Ascending aorta (tissue), 2 donors: ENCODE measurements at places on chromosomes 7 and 10.

GRCh38 chr7:12770227-12770975 lies 83.0 kb downstream of the ARL4A start:
- H3K27ac ChIP-seq, result no peak overlapping the region
- H3K4me3 ChIP-seq, result no peak overlapping the region
- H3K36me3 ChIP-seq, result no peaks in the 10 kb centered on the region
- H3K4me1 ChIP-seq, result no peaks in the 10 kb centered on the region

- no peak for DNase-seq
- H3K27ac ChIP-seq, result no peak overlapping the region
Measured at GRCh38 chr10:132366006-132366405, 31.0 kb upstream of the PWWP2B start.

- H3K27ac ChIP-seq, result no peak overlapping the region
- H3K4me1 ChIP-seq, result peaks cover 2% of the 10 kb centered on the region
- no peaks in the 10 kb centered on the region for H3K27me3 ChIP-seq
- no peak for DNase-seq
- no peak overlapping the region for H3K4me3 ChIP-seq
- H3K36me3 ChIP-seq, result no peaks in the 10 kb centered on the region
Measured at GRCh38 chr7:101990811-101991418, 173.5 kb downstream of the CUX1 start.

DNA sequence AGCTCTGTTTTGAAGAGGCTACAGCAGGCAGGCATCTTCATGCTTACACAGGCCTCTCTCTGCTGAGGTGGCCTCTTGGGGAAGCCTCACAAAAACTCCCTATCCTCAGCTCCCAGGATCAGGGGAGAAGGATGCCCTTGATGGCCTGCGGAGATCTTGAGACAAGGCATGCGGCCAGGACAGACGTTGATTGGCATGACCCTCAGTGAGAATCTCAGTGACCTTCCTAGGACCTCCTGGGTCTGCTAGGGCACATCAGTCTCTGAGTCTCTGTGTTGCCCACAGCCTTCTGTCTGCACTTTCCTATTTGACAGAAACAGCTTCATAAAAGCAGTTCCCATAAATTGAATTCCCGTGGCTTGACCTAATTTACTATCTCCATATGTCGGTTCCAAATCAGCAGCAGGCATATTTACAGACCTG lies 1005.8 kb upstream of the C7orf33 start:
- H3K36me3 ChIP-seq, result no peaks in the 10 kb centered on the region

GRCh38 chr7:72038022-72038732 lies 374.0 kb downstream of the CALN1 start:
- no peak overlapping the region for H3K27ac ChIP-seq
- H3K4me3 ChIP-seq, result no peak overlapping the region
- DNase-seq, result no peak
- H3K27me3 ChIP-seq, result no peaks in the 10 kb centered on the region
- no peaks in the 10 kb centered on the region for H3K4me1 ChIP-seq
- H3K36me3 ChIP-seq, result no peaks in the 10 kb centered on the region

GRCh38 chr7:81114633-81115032 lies 195.8 kb upstream of the SEMA3C start:
- H3K27me3 ChIP-seq, result no peaks in the 10 kb centered on the region
- H3K4me1 ChIP-seq, result no peaks in the 10 kb centered on the region
- H3K4me3 ChIP-seq, result no peak overlapping the region
- no peak overlapping the region for H3K27ac ChIP-seq
- no peaks in the 10 kb centered on the region for H3K36me3 ChIP-seq

- no peaks in the 10 kb centered on the region for H3K27me3 ChIP-seq
- H3K27ac ChIP-seq, result no peak overlapping the region
- no peaks in the 10 kb centered on the region for H3K36me3 ChIP-seq
- DNase-seq, result no peak
Measured at GRCh38 chr7:71325151-71325550, 193.2 kb downstream of the GALNT17 start.

DNA sequence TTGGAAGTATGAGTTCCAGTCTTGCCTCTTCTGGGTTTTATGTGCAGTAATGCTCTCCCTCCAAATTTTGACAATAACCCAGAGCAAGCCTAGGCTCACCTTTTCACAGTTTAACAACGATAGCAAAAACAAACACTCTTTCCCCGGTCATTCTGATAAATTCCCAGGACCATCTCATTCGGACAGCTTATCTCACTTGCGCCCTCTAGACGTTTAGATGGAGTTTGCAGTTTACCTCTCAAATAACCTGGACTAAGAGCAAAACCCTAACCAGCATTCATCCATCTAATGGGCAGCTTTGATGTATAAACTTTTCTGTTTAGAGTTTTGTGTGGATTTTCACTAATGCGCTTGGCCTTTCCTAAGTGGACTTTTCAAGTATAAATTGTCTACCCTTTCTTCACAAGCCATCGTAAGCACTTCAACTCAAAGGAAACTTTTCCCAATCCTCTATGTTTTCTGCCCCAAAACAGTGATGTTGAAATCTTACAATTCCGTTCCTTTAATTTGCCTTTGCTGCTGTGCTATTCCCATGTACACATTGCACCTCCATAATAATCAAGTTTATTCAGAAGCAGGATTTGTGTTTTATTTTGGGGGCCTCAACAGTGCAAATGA lies 114.9 kb downstream of the HDAC9 start:
- H3K27me3 ChIP-seq, result no peaks in the 10 kb centered on the region
- peaks cover 21% of the 10 kb centered on the region for H3K36me3 ChIP-seq
- no peak overlapping the region for H3K4me3 ChIP-seq
- no peak for DNase-seq

GRCh38 chr7:149867762-149868622 lies 5.8 kb upstream of the ATP6V0E2 start:
- no peak overlapping the region for H3K4me3 ChIP-seq
- H3K27ac ChIP-seq, result no peak overlapping the region
- DNase-seq, result no peak
- H3K4me1 ChIP-seq, result peaks cover 2% of the 10 kb centered on the region

- no peaks in the 10 kb centered on the region for H3K27me3 ChIP-seq
- no peak for DNase-seq
- no peaks in the 10 kb centered on the region for H3K36me3 ChIP-seq
- no peaks in the 10 kb centered on the region for H3K4me1 ChIP-seq
- H3K27ac ChIP-seq, result no peak overlapping the region
- H3K4me3 ChIP-seq, result no peak overlapping the region
Measured at GRCh38 chr7:47000561-47000960, 581.4 kb downstream of the TNS3 start.

DNA sequence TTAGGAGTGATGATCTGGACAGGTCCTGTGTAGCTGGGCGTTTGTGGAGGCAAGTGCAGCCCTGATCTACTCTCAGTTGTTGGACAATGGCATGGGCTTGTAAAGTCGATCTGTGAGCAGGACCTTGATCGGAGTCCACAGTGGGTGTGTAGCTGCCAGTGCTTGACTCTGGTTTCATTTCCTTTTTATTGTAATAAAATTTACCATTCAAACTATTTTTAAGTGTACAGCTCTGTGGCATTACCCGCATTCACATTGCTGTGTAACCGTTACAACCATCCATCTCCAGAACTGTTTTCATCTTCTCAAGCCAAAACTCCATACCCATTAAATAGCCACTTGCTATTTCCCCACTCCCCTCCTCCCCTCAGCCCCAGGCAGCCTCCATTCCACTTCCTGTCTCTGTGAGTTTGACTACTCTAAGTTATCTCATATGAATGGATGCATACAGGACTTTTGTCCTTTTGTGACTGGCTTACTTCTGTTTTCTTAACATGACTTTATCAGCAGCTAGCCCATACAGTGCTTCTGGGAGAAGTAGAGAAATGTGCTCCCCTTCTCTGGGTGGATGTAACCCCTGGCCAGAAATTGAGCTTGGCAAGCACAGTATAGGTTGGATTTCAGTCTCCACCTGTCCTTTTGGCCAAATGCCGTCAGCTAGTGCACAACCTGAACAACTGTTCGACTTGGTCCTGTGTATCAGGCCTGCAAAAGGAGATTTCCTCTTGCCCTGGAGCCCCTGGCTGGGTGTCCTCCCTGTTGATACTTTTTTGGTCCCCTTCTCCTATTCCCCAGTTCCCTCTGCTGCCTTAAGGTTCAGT lies 180.0 kb downstream of the LRMDA start:
- peak overlapping the region; percentile 43 for H3K27ac ChIP-seq
- no peaks in the 10 kb centered on the region for H3K27me3 ChIP-seq
- DNase-seq, result no peak
- no peaks in the 10 kb centered on the region for H3K36me3 ChIP-seq

- H3K27ac ChIP-seq, result no peak overlapping the region
- H3K36me3 ChIP-seq, result no peaks in the 10 kb centered on the region
- peak; percentile 57 for DNase-seq
Measured at GRCh38 chr10:71092812-71093401, 119.5 kb upstream of the UNC5B start.

DNA sequence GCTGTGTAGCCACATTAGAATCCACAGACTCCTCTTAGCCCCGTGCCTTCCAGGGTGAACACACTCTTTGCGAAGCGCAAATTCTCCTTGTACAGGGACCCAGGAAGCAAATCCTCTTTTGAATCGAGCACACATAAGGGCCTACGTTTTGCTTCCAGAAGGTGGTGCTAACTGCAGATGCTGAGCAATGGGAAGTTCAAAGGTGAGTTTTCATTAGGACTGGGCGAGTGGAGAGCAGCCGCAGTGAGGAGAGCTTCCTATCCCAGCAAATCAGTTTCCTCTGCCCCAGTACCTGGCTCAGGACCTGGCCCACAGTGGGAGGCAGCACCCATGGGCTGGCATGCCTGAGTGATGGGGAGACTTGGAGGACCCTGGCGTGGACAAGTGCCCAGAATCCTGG lies 23.5 kb upstream of the GPR26 start:
- H3K36me3 ChIP-seq, result no peaks in the 10 kb centered on the region
- H3K4me3 ChIP-seq, result no peak overlapping the region
- no peak for DNase-seq
- H3K4me1 ChIP-seq, result no peaks in the 10 kb centered on the region
- no peak overlapping the region for H3K27ac ChIP-seq
- H3K27me3 ChIP-seq, result no peaks in the 10 kb centered on the region

GRCh38 chr10:34505338-34505737 lies 309.8 kb downstream of the PARD3 start:
- no peak overlapping the region for H3K4me3 ChIP-seq
- DNase-seq, result no peak
- H3K4me1 ChIP-seq, result no peaks in the 10 kb centered on the region
- no peaks in the 10 kb centered on the region for H3K36me3 ChIP-seq
- no peak overlapping the region for H3K27ac ChIP-seq

DNA sequence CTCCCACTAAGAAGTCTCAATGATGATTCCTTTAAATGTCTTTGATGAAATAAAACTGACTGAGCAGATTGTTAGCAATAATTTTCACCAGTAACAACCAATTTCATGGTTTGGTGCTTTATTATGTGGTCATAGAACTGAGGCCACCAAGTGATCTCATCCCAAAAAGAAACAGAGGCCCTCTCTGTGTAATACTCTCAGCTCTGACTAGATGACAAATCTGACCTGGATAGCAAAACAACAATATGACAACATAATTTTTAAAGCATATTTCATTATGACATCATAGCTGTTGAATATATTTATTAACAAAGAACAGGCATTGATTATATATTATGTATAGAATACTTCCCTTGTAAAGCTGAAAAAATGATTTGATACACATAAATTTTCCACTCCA lies 5.9 kb downstream of the SEMA3E start:
- H3K36me3 ChIP-seq, result no peaks in the 10 kb centered on the region
- no peaks in the 10 kb centered on the region for H3K27me3 ChIP-seq
- no peak for DNase-seq

- peaks cover 36% of the 10 kb centered on the region for H3K4me1 ChIP-seq
- peaks cover 55% of the 10 kb centered on the region for H3K36me3 ChIP-seq
- DNase-seq, result no peak
- no peak overlapping the region for H3K4me3 ChIP-seq
- no peaks in the 10 kb centered on the region for H3K27me3 ChIP-seq
- peak overlapping the region; percentile 88 for H3K27ac ChIP-seq
Measured at GRCh38 chr10:119669975-119670640, 18.9 kb downstream of the BAG3 start.

DNA sequence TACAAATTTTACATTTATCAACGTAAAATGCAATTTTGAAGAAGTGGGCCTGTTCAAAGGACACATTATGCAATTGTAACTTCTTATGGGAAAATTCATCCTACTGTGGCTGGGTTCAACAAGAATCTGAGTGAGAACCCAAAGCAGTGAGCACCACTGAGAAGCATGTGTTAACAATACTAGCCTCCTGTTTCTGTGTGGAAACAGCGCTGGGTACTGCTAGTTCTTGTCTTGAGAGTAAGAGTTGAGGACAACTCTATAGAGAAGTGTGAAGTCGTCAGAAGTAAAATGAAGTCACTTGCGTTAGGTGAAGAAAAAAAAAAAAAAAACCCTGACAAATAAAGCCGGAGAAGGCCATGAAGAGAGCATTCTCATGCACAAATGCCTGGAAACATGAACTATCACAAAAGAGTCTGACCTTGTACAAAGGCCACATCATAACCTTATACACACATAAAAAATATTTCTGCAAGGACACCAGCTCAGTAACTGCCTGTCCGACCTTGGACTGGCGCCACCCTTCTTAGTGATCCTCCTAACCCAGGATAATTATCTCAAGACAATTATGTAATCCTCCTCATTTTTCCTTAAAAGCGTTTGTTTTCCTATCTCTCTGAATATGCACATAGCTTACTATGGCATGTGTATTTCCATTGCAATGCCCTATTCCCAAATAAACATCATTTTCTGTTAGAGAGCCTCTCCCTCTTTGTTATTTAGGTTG lies 554.9 kb downstream of the HTR7 start:
- no peak overlapping the region for H3K27ac ChIP-seq
- no peaks in the 10 kb centered on the region for H3K27me3 ChIP-seq
- H3K4me1 ChIP-seq, result peaks cover 10% of the 10 kb centered on the region
- DNase-seq, result no peak
- no peaks in the 10 kb centered on the region for H3K36me3 ChIP-seq
- H3K4me3 ChIP-seq, result no peak overlapping the region

- H3K27me3 ChIP-seq, result no peaks in the 10 kb centered on the region
- H3K27ac ChIP-seq, result no peak overlapping the region
- no peaks in the 10 kb centered on the region for H3K4me1 ChIP-seq
- H3K36me3 ChIP-seq, result no peaks in the 10 kb centered on the region
- H3K4me3 ChIP-seq, result no peak overlapping the region
- DNase-seq, result no peak
Measured at GRCh38 chr10:129511086-129511485, 44.0 kb downstream of the MGMT start.

GRCh38 chr10:1674501-1674900 lies 62.8 kb downstream of the ADARB2 start:
- H3K36me3 ChIP-seq, result no peaks in the 10 kb centered on the region
- DNase-seq, result no peak
- no peaks in the 10 kb centered on the region for H3K4me1 ChIP-seq
- no peak overlapping the region for H3K27ac ChIP-seq
- H3K4me3 ChIP-seq, result no peak overlapping the region

DNA sequence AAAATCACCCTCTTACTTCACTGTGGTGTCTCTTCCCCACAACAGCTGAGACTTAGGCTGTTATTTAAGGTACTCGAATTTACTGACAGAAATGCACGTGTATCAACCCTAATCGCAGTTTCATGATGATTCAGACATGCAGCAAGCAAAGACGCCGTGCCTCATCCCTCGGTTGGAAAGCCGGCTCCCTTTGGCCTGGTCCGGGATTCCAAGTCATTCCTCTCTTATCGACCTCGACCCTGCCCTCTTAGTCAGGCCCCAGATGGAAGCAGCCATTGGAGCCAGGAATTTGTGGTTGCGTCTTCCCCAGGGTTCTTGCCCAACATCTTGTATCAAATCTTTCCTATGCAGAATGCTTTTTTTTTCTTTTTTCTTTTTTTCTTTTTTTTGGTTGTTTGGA lies 229.5 kb downstream of the GATA3 start:
- H3K27me3 ChIP-seq, result no peaks in the 10 kb centered on the region
- no peak overlapping the region for H3K4me3 ChIP-seq
- H3K36me3 ChIP-seq, result no peaks in the 10 kb centered on the region
- no peak overlapping the region for H3K27ac ChIP-seq
